Smooth muscle cell of the pulmonary artery (primary cell): ENCODE measurements at places on chromosomes 4 and X. TPM values are rescaled to one million over a fixed set of nuclear protein-coding genes. Genes with fewer than 3 reads are reported as not detected.

GABRB1 gene
- 0.98 and 0.99 TPM in 2 replicates for total RNA-seq

GABRG1 gene
- under 0.01 TPM in 1 of 2 replicates, not detected in the other for total RNA-seq

NCAPG gene
- 3.7 and 9.5 TPM in 2 replicates for total RNA-seq

CDKL2 gene
- total RNA-seq, result 0.39 and 2.3 TPM in 2 replicates

PITX2 gene
- 0.10 and 0.33 TPM in 2 replicates for total RNA-seq

SUPT20HL2 gene
- not detected in 2 replicates for total RNA-seq

MED12 gene
- 38.4 and 39.6 TPM in 2 replicates for total RNA-seq

GPAT3 gene
- 0.72 and 14.1 TPM in 2 replicates for total RNA-seq

S100G gene
- total RNA-seq, result not detected in 2 replicates

GPR119 gene
- total RNA-seq, result not detected in 2 replicates

ZNF81 gene
- 7.6 and 8.4 TPM in 2 replicates for total RNA-seq

EGFL6 gene
- total RNA-seq, result not detected in 2 replicates

GPR50 gene
- not detected in 2 replicates for total RNA-seq

BLOC1S4 gene
- total RNA-seq, result 14.1 and 19.9 TPM in 2 replicates

GPR101 gene
- not detected in 2 replicates for total RNA-seq

P2RY10 gene
- not detected in 2 replicates for total RNA-seq

CFAP97 gene
- total RNA-seq, result 42.5 and 50.5 TPM in 2 replicates

ARMCX2 gene
- 140 and 167 TPM in 2 replicates for total RNA-seq

FRMD7 gene
- 0.03 and 0.07 TPM in 2 replicates for total RNA-seq

DUX4 gene
- total RNA-seq, result not detected in 2 replicates

KLHL4 gene
- total RNA-seq, result 1.8 and 6.2 TPM in 2 replicates

UGT2B10 gene
- total RNA-seq, result not detected in 2 replicates

SMARCA1 gene
- total RNA-seq, result 70.9 and 83.1 TPM in 2 replicates

TKTL2 gene
- not detected in 2 replicates for total RNA-seq

MTTP gene
- total RNA-seq, result 0.33 TPM in 1 of 2 replicates, not detected in the other

FGFR3 gene
- 0.20 and 0.59 TPM in 2 replicates for total RNA-seq

BGN gene
- total RNA-seq, result 369 and 546 TPM in 2 replicates

CENPVL2 gene
- total RNA-seq, result not detected in 2 replicates

NAT8L gene
- total RNA-seq, result 0.13 and 0.76 TPM in 2 replicates

ETDA gene
- not detected in 2 replicates for total RNA-seq

SYTL4 gene
- 3.9 and 4.1 TPM in 2 replicates for total RNA-seq

FAM236C gene
- total RNA-seq, result not detected in 2 replicates

ADRA2C gene
- total RNA-seq, result 0.40 and 0.72 TPM in 2 replicates

HERC5 gene
- total RNA-seq, result 1.7 and 1.8 TPM in 2 replicates

ARAF gene
- total RNA-seq, result 22.9 and 23.7 TPM in 2 replicates

NUDT10 gene
- total RNA-seq, result 1.2 TPM in 2 replicates

L1CAM gene
- total RNA-seq, result 4.6 and 6.7 TPM in 2 replicates

ARL9 gene
- 0.07 TPM in 2 replicates for total RNA-seq

BMX gene
- 0.33 and 0.76 TPM in 2 replicates for total RNA-seq

CXCL8 gene
- 23.3 and 132 TPM in 2 replicates for total RNA-seq

C4orf50 gene
- under 0.01 TPM in 1 of 2 replicates, not detected in the other for total RNA-seq

GAGE12E gene
- not detected in 2 replicates for total RNA-seq

NMU gene
- total RNA-seq, result not detected in 2 replicates

PPP3CA gene
- 51.9 and 71.9 TPM in 2 replicates for total RNA-seq

SYTL5 gene
- 2.2 and 2.9 TPM in 2 replicates for total RNA-seq

CT45A2 gene
- not detected in 2 replicates for total RNA-seq
